ENCODE measurements at places on chromosomes 7 and 10. TPM values are rescaled to one million over a fixed set of nuclear protein-coding genes. Genes with fewer than 3 reads are reported as not detected.

The NUPR2 gene
- not detected for total RNA-seq

The TMEM168 gene
- total RNA-seq: 13.2 TPM

The PDCD4 gene
- 41.6 TPM for total RNA-seq

The OGDHL gene
- total RNA-seq: 0.59 TPM

The PALD1 gene
- 0.20 TPM for total RNA-seq

The PLCE1 gene
- total RNA-seq: 0.59 TPM

The SFRP4 gene
- total RNA-seq: under 0.01 TPM

The SYT15 gene
- total RNA-seq: under 0.01 TPM

The FAM241B gene
- total RNA-seq: not detected

The SPDYE6 gene
- not detected for total RNA-seq
